ENCODE measurements at places on chromosomes 2 and 18.

- DNase-seq: no peak
Observed at GRCh38 chr2:231663458-231664212, 44.7 kb upstream of the PTMA start.

DNA sequence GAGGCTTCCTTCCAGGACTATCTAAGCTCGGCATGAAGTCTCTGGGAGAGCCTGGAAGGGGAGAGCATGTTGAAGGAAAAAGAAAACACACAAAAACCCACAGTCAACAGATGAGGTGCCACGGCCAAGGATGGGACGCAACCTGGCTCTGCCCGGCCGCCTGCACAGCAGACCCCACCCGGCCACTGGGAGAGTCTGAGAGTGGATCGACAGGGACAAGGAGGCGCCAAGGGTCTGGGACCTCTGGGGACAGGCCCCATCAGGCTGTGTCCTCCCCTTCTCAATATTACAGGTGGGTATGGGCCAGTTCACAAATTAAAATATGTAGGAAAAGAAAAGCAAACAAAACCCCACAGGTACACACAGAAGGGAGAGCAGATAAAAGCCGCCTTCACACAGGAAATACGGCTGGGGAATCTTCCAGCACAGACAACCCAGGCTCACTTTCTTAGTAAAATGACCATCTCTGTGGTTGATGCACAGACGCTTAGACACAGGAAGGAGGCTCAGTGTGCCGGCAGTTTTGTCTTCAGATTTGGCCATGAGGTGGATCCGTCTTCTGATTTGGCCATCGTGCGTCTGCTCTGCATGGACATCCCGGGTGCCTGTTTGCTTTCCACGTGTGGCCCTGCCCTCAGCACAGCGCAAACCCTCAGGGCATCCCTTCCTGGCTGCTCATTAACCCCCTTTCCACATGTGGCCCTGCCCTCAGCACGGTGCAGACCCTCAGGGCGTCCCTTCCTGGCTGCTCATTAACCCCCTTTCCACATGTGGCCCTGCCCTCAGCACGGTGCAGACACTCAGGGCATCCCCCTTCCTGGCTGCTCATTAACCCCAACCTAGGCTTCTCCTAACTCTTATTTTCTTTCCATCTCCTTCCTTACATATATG lies 138.4 kb downstream of the EIPR1 start:
- DNase-seq: no peak

DNA sequence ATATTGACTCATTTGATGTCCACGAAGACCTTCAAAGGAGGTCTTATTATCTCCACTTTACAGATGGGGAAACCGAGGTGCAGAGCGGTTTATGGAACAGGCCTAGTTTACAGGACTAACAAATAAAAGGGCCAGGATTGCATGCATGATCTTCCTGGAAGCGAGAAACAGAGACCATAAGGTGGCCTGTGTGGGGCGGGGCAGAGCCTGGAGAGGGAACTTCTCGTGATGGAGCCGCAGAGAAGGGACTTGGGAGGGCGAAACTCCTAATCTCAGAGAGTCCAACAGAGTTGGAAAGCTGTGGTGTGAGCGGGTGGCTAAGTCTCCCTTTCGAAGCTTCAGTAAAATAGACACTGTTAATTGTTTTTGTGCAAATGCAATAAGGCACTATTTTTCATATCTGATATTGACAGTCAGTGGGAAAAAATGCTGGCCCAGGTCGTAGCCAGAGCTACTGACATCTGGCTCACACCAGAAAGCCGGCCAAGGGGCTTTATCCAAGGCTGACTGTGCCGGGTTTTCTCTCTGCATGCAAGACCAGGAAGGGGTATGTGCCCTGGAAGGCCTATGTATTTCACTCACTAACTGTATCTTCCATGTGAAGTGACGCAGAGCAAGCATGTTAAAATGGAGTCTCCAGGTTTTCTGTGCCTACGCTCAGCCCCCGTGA lies 4.5 kb downstream of the INPP5D start:
- no peak for DNase-seq

GRCh38 chr18:36041146-36041545 lies 26.2 kb downstream of the RPRD1A start:
- DNase-seq: no peak
